ENCODE measurements at places on chromosomes 5 and 9. TPM values are rescaled to one million over a fixed set of nuclear protein-coding genes. Genes with fewer than 3 reads are reported as not detected.

The PCDHB10 gene
- 1.1 TPM for polyA plus RNA-seq

The IL9 gene
- not detected for polyA plus RNA-seq

The MARVELD2 gene
- 6.2 TPM for polyA plus RNA-seq

The PCDHGB2 gene
- polyA plus RNA-seq, result 0.37 TPM

The SHOC1 gene
- polyA plus RNA-seq, result 0.04 TPM

The SLC23A1 gene
- polyA plus RNA-seq, result 7.1 TPM

The SPATA31E1 gene
- not detected for polyA plus RNA-seq

The NUTM2F gene
- polyA plus RNA-seq, result not detected

The GMCL2 gene
- polyA plus RNA-seq, result not detected

- no peak for DNase-seq
Measured at GRCh38 chr9:128493424-128493823, 11.1 kb upstream of the GLE1 start.

DNA sequence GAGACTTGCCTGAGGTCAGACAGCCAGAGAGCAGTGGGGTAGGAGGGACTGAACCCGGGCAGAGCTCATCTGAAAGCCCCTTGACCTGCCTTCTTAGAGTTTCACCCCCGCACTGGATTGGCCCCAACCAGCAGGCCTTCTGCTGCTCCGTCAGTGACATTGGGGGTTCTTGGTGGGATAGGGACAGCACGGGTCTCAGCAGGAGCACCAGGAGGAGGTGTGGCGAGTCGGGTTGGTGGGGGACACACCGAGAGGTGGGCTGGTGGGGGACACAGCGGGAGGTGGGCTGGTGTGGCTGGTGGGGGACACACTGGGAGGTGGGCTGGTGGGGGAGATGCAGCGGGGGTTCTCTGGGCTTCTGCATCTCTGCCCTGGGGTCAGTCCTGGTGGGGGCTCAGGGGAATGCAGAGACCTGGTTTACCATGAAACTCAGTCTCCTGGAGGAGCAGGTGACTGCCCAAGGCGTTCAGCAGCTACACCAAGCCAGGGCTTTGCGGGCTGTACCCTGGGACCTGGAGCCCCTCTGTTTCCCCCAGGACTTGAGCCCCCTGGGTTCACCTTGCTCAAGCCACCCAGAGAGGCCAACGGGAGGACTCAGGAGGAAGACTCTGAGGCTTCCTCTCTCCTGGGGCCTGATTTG lies 28.1 kb upstream of the RNU6ATAC start:
- DNase-seq, result no peak

DNA sequence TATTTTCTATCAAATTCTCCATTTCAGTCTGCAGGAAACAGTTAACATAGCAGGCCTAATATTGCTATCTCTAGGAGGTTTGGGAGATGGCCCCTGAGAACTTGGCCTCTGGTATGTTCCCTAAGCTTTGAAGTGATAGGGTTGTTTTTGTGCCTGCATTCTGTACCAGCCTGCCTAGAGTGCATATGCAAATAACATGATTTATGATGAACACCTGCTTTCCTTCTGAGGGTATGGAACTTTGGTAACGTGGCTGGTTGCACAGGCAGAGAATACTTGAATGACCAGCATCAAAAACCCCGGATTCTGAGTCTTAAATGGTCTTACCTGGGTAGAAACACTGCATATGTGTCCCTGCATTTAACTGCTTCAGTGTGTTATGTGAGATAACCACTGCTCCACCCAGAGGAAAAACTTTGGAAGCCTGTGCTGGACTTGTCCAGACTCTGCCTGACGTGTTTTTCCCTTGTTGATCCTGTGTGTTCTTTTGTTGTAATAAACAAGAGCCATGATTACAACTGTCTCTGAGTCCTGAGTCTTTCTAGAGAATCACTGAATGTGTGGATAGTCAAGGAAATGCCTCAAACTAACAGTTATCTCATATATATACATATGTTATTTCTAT lies 111.3 kb upstream of the ABCA1 start:
- no peak for DNase-seq

GRCh38 chr5:151471276-151471675 lies 23.9 kb downstream of the SLC36A1 start:
- DNase-seq, result no peak

- peak; percentile 81 for DNase-seq
Measured at GRCh38 chr9:106862821-106863720, at the start of gene ZNF462. TSS of gene ZNF462 (plus strand) at chr9:106863166. CDS start at chr9:106923384, 60,218 bp downstream.

DNA sequence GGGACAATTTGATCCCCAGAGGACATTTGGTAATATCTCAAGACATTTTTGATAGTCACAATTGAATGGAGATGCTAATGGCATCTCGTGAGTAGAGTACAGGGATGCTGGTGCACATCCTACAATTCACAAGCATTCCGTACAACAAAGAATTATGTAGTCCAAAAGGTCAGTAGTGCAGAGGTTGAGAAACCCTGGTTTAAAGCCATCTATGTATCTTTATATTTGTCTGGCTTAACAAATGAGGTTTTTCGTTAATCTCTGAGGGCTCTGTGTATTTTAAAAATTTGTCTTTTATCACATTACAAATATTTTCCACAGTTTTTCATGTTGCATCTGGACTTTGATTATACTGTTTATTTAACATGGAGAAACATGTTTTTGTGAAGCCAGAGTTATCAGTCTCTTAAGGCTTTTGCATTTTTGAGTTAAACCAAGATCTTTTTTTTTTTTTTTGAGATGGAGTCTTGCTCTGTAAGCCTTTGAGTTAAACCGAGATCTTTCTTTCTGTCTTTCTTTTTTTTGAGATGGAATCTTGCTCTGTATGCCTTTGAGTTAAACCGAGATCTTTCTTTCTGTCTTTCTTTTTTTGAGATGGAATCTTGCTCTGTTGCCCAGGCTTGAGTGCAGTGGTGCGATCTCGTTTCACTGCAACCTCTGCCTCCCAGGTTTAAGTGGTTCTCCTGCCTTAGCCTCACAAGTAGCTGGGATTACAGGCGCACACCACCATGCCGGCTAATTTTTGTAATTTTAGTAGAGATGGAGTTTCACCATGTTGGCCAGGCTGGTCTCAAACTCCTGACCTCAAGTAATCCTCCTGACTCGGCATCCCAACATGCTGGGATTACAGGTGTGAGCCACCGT lies 2.8 kb downstream of the HSDL2 start:
- DNase-seq, result peak; percentile 33

GRCh38 chr5:135214897-135215616 lies 181.0 kb upstream of the PITX1 start:
- DNase-seq, result no peak

GRCh38 chr5:124773315-124774311 lies 27.2 kb upstream of the ZNF608 start:
- DNase-seq, result no peak

- DNase-seq, result no peak
Measured at GRCh38 chr9:134316449-134317160, 9.7 kb upstream of the RXRA start.

DNA sequence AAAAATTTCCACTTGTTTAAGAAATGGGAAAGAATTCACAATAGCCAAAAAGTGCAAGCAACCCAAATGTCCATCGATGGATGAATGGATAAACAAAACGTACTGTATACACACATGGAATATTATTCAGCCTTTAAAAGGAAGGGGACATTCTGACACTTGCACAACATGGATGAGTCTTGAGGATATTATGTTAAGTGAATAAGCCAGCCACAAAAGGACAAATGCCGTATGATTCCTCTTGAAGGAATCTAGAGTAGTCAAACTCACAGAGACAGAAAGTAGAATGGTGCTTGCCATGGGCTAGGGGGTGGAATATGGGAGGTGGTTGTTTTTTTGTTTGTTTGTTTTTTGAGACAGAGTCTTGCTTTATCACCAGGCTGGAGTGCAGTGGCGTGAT lies 3.8 kb upstream of the ATP6V0E1 start:
- DNase-seq, result no peak

GRCh38 chr5:61653807-61654580 lies 321.9 kb downstream of the ZSWIM6 start:
- no peak for DNase-seq

GRCh38 chr5:100852988-100853449 lies 50.1 kb downstream of the ST8SIA4 start:
- DNase-seq, result no peak

DNA sequence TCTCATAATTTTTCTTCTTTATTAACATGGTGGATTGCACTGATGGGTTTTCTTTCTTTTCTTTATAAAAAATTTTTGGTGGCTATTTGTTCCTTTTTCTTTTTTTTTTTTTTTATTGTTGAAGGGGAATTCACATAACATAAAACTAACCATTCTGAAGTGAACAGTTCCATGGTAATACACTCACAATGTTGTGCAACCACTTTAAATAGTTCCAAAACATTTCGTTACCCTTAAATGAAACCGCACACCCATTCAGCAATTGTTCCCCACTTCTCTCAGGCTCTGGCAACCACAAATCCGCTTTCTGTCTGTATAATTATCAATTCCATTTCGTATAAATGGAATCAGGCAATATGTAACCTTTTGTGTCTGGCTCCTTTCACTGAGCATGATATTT lies 11.7 kb upstream of the SETX start:
- no peak for DNase-seq

GRCh38 chr5:19031491-19031890 lies 956.5 kb downstream of the CDH18 start:
- no peak for DNase-seq

DNA sequence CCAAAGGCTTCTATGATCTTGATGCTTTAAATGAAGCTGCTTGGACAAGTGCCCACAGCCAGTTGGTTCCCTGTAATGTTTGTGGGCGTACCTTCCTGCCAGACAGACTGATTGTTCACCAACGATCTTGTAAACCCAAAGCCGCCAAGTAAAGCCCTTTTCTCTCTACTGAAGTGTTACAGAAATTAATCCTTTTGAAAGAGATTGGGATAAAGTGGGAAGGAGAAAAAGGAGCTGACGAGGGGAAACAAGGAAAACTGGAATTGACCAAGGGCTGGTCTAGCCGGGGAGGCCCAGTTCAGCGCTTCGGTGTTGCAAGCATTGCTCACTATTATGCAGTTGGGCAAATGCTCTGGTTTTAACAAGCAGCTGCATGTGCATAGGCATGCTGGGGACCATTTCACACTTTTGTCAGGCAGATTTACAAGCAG lies 53.2 kb downstream of the ZNF474 start:
- DNase-seq, result peak; percentile 5

DNA sequence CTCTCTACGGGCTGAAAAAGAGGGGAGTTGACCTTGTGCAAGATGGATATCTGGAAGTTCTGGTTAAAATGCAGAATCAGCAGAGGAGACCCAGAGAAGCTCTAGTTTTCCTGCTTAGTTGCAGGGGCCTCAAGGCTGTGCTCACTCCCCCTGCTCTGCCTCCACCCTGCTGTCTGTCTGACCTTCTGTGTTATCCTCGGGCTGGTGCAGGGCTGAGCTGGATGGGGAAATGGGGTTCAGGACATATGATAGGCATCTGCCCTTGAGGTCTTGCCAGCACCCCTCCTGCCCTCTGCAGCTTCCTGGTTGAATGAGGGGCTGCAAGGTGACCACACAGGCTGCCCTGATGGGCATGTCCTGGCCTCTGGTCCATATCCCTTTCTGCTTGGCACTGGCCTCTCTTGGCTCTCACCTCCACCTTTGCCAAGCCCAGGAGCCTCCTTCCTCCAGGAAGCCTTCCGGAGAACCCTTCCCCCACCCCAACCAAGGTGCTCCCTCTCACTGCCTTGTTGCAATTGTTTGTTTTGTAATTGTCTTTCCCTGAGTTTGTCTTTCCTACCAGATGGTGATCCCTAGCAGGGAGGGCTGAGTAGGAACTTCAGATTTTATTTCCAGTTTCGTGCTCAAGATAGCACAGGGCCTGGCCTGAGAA lies 1.3 kb downstream of the TMEM268 start:
- no peak for DNase-seq

DNA sequence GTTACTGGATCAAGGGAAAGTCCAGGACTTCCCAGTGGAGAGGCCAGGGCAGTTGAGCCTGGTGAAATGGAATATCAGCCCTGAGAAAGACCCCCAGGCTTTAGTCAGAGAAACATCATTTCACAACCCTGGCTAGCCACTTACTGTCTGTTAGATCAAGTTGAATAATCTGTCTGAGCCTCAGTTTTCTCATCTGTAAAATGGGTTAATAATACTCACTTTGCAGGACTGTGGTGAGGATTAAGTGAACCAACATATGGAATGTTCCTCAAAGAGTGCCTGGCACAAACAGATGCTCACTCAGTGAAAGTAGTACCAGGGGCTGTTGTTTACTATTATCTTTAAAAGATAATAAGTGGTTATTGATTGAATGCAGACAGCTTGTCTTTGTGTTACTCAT lies 110.5 kb downstream of the SV2C start:
- DNase-seq, result no peak

- DNase-seq, result no peak
Measured at GRCh38 chr5:81239613-81240012, 6.5 kb downstream of the CKMT2 start.

GRCh38 chr5:113215401-113216060 lies 219.3 kb downstream of the TSSK1B start:
- DNase-seq, result no peak
